ENCODE measurements at places on chromosomes 7 and 10.

GRCh38 chr7:140242057-140243031, 65.6 kb upstream of the KDM7A start:
- no peak for DNase-seq

DNA sequence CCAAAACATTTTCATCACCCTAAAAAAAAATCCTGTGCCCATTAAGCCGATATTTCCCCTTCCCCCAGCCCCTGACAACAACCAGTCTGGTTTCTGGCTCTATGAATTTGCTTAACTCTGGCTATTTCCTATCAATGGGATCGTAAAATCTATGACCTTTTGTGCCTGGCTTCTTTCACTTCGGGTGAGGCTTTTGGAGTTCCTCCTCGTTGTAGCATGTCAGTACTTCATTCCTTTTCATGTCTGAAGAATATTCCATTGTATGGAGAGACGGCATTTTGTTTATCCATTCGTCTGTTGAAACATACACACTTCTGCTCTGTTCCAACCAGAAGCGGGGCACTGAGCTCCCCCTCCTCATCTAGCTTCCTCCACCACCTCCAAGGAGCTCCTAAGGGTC, 29.5 kb downstream of the TACC2 start:
- DNase-seq, result no peak

DNA sequence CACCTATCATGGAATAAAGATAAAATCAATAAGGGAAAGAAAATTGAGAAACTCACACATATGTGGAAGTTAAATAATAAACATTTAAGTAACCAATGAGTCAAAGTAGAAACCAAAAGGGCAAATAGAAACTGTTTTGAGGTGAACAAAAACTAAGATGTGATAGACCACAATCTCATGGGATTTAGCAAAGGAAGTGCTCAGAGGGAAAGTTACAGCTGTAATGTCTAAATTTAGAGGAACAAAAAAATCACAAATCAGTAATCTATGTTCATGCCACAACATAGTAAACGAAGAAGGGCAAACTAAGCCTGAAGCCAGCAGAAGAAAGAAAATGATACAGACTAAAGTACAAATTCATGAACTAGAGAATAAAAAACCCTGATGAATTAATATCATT, 16.3 kb downstream of the CYP3A4 start:
- no peak for DNase-seq

DNA sequence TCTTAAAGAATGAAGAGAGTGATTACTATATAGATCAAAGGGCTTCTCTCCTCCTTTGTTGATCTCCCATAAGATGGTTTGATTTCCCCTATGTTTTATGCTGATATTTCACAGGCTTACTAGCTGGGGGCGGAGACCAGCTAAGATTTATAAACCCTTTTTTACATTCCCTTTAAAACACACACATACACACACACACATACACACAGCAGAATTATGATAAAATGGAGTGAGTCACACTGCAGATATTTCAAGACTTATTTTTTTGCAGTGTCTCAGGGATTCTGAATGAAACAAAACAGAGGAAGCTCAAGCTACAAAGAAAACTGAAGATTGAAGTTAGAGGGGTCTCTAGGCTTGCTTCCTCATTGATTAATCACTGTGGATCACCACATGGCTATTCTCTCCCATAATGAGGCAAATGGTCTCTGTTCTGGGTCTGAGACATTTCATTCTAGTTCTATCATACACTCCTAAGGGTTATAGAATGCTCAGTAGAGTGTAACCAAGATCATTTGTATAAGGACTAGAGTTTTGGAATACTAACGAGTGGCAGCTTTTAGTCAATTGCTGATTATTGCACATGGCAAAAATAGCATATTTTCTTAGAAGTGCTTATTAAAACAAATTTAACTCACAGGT, 18.6 kb downstream of the INA start:
- DNase-seq, result no peak

GRCh38 chr7:153380636-153381035, 621.1 kb downstream of the ACTR3B start:
- no peak for DNase-seq

All from stimulated activated CD4-positive, alpha-beta T cell treated with anti-CD3 and anti-CD28 coated beads, Interleukin-1b, Interleukin-23, amount 100 ng/mL, for 48 hours (primary cell).